ENCODE measurements at places on chromosomes 2 and 18. TPM values are rescaled to one million over a fixed set of nuclear protein-coding genes. Genes with fewer than 3 reads are reported as not detected.

DNA sequence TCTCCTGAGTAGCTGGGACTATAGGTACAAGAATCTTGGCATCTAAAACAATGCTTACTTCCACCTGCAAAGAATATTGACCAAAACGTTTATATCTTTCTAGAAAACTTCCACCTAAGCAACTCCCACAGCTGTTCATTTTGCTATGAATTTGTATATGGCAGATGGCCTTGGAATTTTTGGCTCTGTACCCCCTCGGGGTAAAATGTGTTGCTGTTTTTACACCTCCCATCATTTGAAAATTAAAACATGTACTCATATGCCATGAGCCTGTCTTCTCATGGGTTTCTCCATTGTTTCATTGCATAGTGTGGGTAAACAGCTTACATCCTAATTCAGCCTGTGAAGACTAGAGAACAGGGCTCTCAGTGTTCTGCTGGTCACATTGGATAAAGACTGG, 853.6 kb upstream of the SOX11 start:
- H3K4me3 ChIP-seq: no peak overlapping the region
- H3K36me3 ChIP-seq: no peaks in the 10 kb centered on the region
- no peak for DNase-seq
- no peaks in the 10 kb centered on the region for H3K27me3 ChIP-seq

The C1QL2 gene
- total RNA-seq: 1.2 TPM

DNA sequence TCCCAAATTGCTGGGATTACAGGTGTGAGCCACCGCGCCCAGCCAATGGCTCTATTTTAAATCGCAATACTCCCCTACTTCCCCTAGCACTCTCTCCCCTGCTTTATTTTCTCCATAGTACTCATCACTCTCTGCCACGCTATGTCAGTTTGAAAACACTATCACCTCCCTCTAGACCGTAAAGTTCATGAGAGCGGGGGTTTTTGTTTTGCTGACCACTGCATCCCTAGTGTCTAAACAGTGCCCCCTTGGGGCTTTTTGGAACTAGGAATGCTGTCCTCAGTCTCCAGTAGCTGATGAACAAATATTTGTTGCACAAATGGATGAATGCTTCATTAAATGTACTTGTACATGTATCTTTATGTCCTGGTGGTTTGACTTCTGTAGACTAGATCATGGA, 44.1 kb downstream of the ATOH8 start:
- H3K27ac ChIP-seq: no peak overlapping the region
- H3K4me1 ChIP-seq: peaks cover 33% of the 10 kb centered on the region
- H3K4me3 ChIP-seq: no peak overlapping the region
- DNase-seq: no peak
- no peaks in the 10 kb centered on the region for H3K36me3 ChIP-seq

DNA sequence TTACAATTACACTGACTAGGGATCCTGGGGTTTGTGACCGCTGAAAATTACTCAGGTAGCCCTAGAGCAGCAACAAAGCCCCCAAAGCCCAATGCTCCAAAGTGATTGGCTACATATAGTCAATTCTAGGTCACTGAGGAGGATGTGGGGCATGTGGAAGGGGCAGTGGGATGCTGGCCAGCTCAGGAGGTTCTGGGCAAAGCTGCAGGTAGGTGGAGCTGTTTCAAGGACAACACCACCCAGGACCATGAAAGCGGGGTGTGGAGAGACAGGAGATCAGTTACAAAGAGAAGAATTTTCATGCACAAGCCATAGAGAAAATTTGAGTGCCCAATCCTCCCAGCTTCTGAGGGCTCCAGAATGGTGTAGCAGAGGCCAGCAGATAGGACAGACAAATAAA, 75.0 kb upstream of the CCDC85A start:
- no peak overlapping the region for H3K27ac ChIP-seq
- H3K4me3 ChIP-seq: no peak overlapping the region
- H3K4me1 ChIP-seq: no peaks in the 10 kb centered on the region

- H3K27ac ChIP-seq: no peak overlapping the region
- no peak for DNase-seq
- no peaks in the 10 kb centered on the region for H3K27me3 ChIP-seq
- H3K4me3 ChIP-seq: no peak overlapping the region
Measured at GRCh38 chr2:70069049-70069448, 18.2 kb upstream of the PCBP1 start.

- H3K27me3 ChIP-seq: no peaks in the 10 kb centered on the region
- H3K27ac ChIP-seq: peak overlapping the region; percentile 68
- DNase-seq: peak; percentile 48
- peaks cover 28% of the 10 kb centered on the region for H3K4me1 ChIP-seq
Measured at GRCh38 chr2:171267855-171268629, 107.3 kb upstream of the TLK1 start.

DNA sequence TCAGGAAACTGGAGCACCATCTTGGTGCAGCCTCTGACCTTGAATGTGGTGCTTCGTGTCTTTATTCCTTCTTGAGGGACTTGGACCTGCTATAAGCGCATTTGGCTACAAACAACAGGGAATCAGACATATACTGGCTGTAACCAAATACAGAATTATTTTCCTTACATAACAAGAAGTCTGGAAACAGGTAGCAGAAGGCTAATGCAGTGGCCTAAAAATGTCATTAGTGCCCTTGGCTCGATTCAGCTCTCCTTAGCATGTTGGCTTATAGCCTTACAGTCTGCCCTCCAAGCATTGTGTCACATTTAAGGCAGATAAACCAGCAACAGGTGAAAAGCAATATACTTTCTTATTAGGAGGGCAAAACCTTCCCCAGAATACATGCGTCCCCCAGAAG, 655.4 kb downstream of the XIRP2 start:
- no peaks in the 10 kb centered on the region for H3K27me3 ChIP-seq
- DNase-seq: no peak
- no peaks in the 10 kb centered on the region for H3K4me1 ChIP-seq
- H3K4me3 ChIP-seq: no peak overlapping the region

DNA sequence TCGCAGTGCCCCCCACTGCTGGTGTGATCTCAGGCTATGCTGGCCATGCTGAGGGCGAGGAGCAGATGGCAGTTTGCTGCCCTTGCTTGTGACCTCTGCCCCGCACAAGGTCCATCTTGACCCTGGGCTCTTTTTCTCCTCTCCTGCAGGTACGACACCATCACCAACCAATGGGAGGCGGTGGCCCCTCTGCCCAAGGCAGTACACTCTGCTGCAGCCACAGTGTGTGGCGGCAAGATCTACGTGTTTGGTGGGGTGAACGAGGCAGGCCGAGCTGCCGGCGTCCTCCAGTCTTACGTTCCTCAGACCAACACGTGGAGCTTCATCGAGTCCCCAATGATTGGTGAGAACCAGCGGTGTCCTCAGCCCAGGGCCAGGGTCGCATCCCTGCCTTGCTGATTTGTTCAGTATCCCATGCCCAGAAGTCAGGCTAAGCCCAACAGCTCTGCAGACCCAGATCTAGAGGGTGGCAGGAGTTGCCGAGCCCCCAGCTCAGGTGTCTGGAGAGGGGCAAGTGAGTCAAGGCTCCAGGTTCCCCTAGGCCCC, 223.8 kb downstream of the ATAD2B start:
- no peak overlapping the region for H3K27ac ChIP-seq
- no peaks in the 10 kb centered on the region for H3K36me3 ChIP-seq
- H3K4me3 ChIP-seq: no peak overlapping the region
- H3K4me1 ChIP-seq: no peaks in the 10 kb centered on the region
- DNase-seq: no peak

GRCh38 chr2:232117413-232117812, 155.9 kb downstream of the DIS3L2 start:
- no peaks in the 10 kb centered on the region for H3K36me3 ChIP-seq
- no peak for DNase-seq
- no peak overlapping the region for H3K4me3 ChIP-seq
- no peaks in the 10 kb centered on the region for H3K27me3 ChIP-seq
- no peaks in the 10 kb centered on the region for H3K4me1 ChIP-seq

DNA sequence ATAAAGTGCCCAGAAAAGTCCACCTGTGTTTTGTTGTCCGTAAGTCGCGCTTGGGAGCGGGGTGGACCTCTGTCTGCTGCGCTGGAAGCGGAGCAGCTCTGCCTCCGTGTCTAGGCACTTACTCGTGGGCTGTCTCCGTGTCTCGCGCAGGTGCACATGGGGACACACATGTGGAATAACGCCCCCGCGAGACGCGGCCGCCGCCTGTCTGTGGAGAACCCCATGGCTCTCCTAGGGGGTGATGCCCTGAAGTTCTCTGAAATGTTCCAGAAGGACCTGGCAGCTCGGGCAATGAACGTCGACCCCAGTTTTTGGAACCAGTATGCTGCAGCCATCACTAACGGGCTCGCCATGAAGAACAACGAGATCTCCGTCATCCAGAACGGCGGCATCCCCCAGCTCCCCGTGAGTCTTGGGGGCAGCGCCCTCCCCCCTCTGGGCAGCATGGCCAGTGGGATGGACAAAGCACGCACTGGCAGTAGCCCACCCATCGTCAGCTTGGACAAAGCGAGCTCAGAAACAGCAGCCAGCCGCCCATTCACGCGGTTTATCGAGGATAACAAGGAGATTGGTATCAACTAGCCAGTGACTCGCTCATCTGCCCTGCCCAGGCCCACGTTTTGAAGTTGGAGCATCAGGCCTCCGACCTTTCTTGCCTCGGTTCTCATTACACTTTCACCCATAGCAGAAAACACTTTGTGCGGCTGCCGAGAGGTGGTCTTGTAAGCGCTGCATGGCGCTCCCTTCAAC, 17.3 kb downstream of the SALL3 start:
- H3K4me1 ChIP-seq: no peaks in the 10 kb centered on the region
- H3K36me3 ChIP-seq: no peaks in the 10 kb centered on the region
- H3K27me3 ChIP-seq: no peaks in the 10 kb centered on the region
- H3K4me3 ChIP-seq: no peak overlapping the region
- H3K27ac ChIP-seq: no peak overlapping the region

DNA sequence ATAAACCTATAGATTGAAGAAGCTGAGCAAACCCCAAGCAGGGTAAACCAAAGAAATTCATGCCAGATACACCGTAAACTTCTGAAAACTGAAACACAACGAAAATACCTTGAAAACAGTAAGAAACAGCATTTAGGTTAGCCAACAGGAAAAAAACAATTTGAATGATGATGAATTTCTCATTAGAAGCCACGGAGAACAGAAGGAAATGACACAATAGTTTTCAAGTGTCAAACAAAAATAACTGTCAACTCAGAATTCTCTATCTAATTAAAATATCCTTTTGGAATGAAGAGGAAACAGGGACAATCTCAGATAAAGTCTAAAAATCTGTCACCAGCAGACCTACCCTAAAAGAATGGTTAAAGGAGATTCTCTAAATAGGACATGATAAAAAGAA, 37.3 kb upstream of the MALL start:
- no peak overlapping the region for H3K27ac ChIP-seq
- no peak for DNase-seq
- no peaks in the 10 kb centered on the region for H3K36me3 ChIP-seq
